ENCODE measurements at places on chromosomes 11 and 22.

GRCh38 chr11:130490682-130491449, 42.4 kb downstream of the ADAMTS15 start:
- no peak for DNase-seq

DNA sequence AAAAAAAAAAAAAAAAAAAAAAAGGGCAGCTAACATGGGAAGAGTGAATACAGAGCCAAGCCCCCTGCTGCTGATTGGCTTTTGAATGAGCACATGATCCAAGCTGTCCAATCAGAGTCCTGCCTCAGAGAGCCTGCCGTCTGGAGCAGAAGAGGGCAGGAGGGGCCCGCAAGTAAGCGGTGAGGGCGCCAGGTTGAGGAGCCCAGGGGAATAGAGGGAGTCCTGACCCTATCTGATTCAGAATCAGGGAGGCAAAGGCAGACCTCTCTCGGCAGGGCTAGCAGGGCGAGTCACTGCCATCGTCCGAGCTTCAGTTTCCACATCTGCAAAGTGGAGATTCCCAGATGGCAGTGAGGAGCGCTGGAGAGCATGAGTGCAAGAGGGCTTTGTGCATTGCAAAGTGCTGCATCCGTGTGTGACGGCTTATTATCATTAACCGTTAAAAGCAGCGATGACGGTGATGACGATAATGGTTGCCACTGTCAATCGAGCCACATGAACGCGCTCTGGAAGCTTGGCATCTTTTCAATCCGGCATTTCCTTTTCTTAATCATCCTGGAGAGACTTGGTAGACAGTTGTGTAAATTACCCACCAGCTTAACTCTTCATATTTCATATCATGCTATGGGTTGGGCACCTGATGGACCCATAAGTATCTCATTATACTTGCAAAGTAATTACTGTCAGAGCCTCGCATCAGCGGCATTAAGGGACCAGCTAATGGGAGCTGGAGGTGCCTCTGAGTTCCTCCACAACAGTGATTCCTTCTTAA, 68.6 kb upstream of the ATXN10 start:
- DNase-seq, result no peak

GRCh38 chr11:117185736-117186430, 7.3 kb downstream of the SIDT2 start:
- no peak for DNase-seq

GRCh38 chr22:33467620-33468095, 409.5 kb upstream of the SYN3 start:
- DNase-seq, result no peak

DNA sequence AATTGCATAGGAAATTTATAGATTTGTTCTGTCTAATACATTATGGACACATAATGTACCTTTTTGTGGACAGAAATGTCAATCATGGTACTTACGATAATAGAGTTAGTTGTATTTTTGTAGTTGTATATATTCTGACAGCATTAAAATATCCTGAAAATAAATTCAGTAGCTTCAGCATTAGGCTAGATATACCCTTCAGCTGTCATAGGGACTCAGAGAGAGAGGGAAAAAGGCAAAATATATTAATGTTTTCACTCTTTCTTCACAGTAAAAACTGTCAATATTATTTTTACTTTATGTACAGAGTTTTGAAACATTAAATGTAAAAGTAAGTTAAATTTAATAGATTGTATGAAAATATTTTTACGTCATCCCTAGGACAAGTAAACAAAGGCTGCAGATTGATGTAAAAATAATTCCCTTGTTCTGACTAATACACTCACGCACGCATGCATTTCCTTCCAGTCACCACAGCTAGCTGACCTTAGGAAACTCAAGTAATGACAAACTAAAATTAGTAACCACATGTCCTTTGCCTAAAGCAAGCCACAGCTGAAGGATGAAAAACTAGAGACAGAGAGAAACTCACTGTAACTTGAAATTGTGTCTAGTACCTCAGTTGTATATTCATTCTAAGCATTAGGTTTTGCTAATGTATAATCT, 104.7 kb upstream of the CARD18 start:
- DNase-seq, result no peak

GRCh38 chr11:69546735-69547370, 65.4 kb downstream of the LINC01488 start:
- DNase-seq, result no peak

All from neural crest cell (in vitro differentiated cells).